ENCODE measurements at places on chromosomes 16 and 17.
A peak's percentile ranks its signal among the peaks of the same experiment; 100 is the strongest.

GRCh38 chr16:61409604-61410003 is 626.6 kb downstream of the CDH8 start:
- DNase-seq = no peak

DNA sequence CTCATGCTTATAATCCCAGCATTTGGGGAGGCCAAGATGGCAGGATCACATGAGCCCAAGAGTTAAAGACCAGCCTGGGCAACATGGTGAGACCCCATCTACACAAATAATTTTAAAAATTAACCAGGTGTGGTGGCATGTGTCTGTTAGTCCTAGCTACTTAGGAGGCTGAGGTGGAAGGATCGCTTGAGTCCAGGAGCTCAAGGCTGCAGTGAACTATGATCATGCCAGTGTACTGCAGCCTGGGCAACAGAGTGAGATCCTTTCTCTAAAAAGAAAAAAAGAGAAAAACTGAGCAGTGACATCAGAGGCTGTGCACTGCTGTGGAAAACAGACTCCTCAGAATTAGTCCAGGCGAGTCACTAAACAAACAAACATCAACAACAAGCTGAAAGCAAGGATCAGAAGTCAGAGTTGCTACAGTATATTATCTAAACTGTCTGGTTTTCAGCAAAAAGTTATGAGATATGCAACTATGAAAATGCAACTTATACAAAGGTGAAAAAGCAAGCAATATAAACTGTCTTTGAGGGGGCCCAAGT is 39.3 kb downstream of the CBFB start:
- DNase-seq = no peak

- no peak for DNase-seq
Measured at GRCh38 chr17:61205931-61206330, 193.7 kb upstream of the TBX2 start.

- no peak for DNase-seq
Measured at GRCh38 chr17:15169676-15170075, 95.5 kb downstream of the PMP22 start.

DNA sequence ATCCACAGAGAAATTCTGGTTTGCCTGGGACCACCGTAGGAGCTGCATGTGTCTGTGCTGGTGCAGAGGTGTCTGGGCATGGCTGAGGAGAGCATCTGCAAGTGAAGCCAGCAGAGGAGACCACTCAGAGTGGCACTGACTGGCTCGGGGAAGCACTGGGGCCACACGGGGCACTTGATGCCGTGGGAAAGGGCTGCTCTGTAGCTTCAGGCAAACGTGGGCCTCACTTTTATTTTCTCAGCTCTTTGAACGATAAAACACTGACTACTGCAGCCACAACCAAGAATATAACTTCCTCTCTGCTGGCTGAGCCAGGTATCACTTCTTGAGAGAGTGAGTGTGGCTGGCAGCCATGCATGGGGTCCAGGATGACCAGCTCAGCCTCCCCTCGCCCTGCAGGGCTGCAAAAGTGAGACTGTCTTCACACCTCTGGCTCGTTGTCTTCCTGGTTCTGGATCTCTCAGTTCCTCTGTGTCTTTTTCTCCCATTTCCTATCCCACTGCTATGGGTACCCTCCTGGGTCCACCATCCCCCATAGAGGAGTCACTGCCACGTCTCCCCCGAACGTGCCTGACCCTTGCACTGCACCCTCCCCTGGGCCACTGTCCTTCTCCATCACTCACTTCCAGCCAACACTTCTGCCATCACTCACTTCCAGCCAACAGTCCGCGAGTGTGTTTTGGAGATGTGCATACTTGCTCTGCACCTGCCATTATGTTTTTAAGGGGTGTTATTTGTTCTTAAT is 201.4 kb upstream of the CHMP6 start:
- DNase-seq = no peak

GRCh38 chr16:67082891-67083290 is 26.9 kb upstream of the PHAF1 start:
- no peak for DNase-seq

GRCh38 chr17:80296221-80296620 is 35.6 kb downstream of the RNF213 start:
- DNase-seq = no peak

GRCh38 chr17:34442387-34443111 is 79.5 kb upstream of the CCL1 start:
- no peak for DNase-seq

DNA sequence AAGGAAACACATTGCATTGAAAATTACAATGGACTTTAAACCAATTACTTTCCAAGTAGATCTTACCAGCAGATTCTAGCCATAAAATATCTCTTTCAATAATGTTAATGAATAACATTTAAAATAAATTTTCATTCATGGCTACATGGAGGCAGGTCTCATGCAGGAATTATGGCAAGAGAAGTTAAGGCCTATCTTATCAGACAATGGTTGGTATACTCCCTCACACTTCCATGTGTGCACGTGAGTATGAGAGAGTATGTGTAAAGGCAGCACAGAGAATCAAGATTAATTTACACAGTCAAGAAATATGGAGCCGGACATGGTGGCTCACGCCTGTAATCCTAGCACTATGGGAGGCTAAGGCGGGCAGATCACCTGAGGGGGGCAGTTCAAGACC is 76.5 kb downstream of the HELZ start:
- no peak for DNase-seq

GRCh38 chr16:87126403-87127025 is 190.7 kb downstream of the C16orf95 start:
- DNase-seq = no peak

GRCh38 chr16:11914210-11915113 is 1.3 kb downstream of the GSPT1 start:
- peak; percentile 62 for DNase-seq

DNA sequence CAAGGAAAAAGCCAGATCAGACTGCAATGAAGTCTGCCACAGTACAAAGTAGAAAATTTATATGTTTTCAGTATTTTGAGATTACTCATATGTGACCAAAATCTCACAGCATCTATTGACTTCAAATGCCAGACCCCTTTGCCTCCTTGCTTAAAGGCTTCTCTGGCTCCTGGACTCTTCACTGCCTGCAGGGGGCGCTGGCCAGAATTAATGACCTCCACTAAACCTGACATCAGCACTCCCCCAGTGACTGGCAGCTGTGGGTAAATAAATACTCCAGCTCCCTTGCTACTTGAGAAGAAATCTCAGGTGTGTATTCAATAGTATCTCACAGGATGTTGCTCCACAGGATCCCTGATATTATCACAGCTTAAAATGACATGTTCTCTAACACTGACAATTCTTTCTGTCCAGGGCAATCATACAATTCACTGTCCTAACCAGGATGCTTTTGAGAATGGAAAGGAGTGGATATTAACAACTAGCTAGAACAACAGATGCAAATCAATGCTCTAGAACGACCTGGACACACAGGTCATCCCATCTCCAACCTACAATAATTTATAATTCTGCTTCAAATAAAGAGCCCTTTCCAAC is 4.0 kb downstream of the BECN1 start:
- DNase-seq = peak; percentile 55

- DNase-seq = no peak
Measured at GRCh38 chr17:14506364-14506763, 205.5 kb downstream of the HS3ST3B1 start.

- DNase-seq = peak; percentile 25
Measured at GRCh38 chr16:4537376-4538343, 913 bp downstream of the CDIP1 start.

- DNase-seq = no peak
Measured at GRCh38 chr16:46839986-46840443, 9.0 kb upstream of the C16orf87 start.
